ENCODE measurements at places on chromosomes 16 and 17.
A peak's percentile ranks its signal among the peaks of the same experiment; 100 is the strongest.

DNA sequence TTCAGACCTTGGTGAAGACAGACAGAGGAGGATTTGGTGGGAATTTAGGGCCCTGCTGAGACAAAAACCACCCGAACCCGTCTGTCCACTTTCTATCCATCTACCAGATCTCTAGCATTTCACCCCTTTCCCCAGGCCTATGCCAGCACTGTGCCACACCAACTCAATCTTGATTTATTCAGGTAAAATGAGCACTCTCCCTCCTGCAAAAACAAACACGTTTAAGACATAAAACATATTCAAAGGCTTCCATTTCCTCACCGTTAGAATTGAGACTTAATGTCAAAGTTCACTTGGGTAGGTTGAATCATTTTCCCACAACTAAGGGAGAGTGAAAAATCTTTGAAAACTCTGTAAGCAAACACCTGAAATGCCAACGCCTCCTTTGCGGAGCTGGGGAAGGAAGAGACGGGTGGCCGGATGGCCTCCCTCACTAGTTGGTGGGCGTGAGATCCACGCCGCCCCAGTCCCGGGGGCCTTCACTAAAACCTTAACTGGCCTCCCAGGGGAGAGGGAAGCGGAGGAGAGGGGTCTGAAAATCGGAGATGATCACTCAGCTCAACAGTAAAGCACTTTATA, 862 bp downstream of the DCAKD start:
- no peak for DNase-seq

DNA sequence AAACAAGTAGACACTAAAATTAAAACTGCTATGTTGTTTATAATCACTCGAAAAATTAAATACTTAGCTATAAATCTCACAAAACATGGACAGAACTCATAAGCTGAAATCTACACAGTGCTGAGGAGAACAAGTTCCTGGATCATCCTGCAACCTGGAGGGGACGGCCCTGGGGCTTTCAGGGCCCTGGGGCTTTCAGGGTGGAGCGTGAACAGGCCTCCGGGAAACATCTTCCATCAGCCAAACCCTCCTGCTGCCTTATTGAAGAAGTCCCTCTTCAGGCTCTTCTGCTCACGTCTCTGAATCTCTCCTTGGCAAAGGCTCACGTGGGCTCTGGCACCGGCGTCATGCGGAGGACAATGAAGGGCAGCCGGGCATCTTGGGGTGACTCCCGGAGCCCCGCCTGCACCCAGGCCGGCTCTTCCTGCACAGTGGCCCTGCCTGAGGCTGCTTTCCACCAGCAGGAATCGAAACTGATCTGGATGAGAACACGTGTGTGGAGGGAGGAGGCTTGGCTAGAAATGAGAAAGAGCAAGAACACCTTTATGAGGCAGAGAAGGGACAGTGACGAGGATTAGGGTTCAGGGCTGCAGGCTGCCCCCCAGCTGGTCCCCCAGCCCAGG, 127.3 kb downstream of the CDRT15L2 start:
- DNase-seq: no peak

GRCh38 chr17:71740866-71741265, 380.0 kb upstream of the SOX9 start:
- no peak for DNase-seq

GRCh38 chr17:65723431-65724151, 162.1 kb upstream of the AXIN2 start:
- no peak for DNase-seq

DNA sequence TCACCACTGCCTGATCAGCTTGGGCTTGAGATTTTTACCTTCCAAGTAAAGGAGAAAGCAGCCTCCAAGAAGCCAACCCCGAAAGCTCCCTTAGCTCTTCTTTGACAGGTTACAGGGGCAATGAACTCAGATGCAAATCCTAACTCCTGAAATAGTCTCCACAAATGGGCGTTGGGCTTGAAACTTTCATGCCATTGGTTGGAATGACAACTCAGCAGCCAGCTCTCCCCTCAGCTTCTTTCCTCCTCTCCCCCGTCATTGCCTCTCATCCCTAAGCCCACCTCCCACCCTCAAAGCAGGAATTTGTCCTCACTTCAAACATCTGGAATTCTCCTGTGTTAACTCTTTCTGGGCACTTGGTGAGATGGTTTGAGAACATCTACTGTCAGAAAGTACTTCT, at the start of gene TAT:
TAT (minus strand) TSS at position 122 of the 400 bp plus-strand sequence. CDS start 677 bp downstream, outside the sequence.
- no peak for DNase-seq

DNA sequence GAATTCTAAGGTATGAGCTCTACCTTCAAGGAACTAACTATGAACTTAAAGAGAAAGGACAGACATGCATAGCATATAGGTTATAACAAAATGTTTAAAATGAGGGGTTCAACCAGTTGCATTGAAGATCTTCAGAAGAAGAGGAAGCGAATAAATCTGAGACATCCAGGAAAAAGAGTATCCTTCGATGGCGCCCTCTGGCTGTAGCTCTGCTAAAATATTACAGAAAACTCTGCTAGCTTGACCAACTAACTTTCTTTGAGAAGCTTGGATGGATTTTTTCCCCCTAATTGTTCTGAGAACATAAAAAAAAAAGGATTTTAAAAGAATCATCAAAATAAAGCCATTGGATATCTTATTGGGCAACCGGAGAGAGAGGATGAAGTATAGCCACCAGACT, 659.9 kb upstream of the SOX9 start:
- no peak for DNase-seq

- no peak for DNase-seq
Measured at GRCh38 chr16:63890081-63890480, 1231.8 kb downstream of the CDH11 start.

DNA sequence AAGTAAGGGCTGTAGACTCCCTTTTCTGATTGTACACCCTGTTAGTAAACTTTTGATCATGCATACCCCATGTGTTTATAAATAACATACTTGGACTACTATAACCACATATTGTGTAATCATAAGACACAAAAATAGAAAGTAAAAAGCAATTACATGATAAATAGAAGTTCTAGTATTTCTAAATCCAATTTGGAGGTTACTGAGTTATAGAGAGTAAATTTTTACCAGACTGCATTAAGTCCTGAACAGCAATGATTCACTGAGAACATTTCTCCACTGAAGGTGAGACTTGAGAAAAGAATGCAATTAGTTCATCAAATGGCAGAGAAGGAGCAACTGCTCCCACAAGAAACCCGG, 7.7 kb upstream of the TBKBP1 start:
- no peak for DNase-seq

GRCh38 chr16:68251832-68252231, 6.7 kb downstream of the PLA2G15 start:
- no peak for DNase-seq

- DNase-seq: no peak
Measured at GRCh38 chr16:57091200-57091974, 996 bp upstream of the CPNE2 start.

- no peak for DNase-seq
Measured at GRCh38 chr17:38628441-38628840, 22.7 kb upstream of the SRCIN1 start.

DNA sequence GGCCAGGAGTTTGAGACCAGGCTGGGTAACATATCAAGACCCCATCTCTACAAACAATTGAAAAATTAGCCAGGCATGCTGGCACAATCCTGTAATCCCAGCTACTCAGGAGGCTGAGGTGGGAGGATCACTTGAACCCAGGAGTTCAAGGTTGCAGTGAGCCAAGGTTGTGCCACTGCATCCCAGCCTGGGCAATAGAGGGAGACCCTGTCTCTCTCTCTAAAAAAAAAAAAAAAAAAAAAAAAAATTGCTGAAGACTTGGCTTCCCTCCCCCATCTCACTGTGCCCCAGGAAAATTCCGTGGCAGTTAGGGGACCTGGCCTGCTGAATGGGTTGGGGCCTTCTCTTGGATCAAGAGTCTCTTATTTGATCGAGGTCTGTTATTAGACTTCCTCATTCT, at the start of gene ODF4:
ODF4 (plus strand) TSS at position 301 of the 400 bp plus-strand sequence. CDS start 212 bp downstream, outside the sequence.
- no peak for DNase-seq

DNA sequence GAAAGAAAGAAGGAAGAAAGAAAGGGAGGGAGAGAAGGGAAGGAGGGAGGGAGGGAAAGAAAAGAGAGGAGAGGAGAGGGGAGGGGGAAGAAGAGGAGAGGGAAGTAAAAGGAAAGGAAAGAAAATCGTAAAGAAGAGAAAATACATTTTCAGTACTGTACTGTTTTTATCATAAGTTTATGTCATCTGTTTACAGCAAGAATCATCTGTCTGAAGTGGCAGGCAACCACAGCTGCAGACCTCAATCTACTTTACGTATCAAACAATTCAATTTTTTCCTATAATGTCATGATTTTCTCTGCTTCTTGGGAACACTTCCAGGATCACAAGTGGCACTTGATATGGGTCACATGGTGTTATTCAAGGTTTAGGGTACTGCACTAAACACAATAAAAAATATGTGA, 58.3 kb downstream of the USP32 start:
- DNase-seq: peak; percentile 14

GRCh38 chr17:81056312-81056711, 21.4 kb downstream of the BAIAP2 start:
- DNase-seq: no peak

DNA sequence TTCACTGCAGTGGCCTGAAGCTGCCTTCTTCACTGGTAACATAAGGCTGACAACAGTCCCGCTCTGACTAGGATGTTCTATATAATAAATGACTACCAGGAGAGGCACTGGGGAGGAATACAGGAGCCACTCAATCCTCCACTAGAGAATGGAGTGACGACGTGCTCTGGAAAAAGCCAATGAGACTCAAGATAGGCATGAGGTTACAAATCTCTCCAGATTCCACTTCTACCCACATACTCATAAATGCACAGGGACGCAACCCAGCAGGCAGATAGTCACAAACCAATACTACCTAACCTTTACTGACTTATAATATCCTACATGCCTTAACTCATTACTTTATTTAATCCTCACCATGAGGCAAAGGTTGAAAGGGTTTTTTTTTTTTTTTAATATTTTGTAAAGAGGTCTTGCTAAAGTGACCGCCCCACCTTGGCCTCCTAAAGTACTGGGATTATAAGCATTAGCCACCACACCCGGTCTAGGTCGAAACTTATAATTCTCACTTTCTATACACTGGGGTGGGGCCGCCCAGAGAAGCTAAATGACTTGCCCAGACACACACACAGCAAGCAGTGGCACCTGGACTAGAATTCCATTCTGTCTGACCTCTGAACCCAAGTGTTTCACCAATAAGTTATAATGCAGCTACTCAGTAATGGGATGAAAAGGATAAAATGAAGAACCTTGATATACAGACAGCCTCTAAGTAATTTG, 33.7 kb downstream of the TOM1L2 start:
- no peak for DNase-seq

GRCh38 chr17:72255481-72255880, 134.7 kb downstream of the SOX9 start:
- no peak for DNase-seq

DNA sequence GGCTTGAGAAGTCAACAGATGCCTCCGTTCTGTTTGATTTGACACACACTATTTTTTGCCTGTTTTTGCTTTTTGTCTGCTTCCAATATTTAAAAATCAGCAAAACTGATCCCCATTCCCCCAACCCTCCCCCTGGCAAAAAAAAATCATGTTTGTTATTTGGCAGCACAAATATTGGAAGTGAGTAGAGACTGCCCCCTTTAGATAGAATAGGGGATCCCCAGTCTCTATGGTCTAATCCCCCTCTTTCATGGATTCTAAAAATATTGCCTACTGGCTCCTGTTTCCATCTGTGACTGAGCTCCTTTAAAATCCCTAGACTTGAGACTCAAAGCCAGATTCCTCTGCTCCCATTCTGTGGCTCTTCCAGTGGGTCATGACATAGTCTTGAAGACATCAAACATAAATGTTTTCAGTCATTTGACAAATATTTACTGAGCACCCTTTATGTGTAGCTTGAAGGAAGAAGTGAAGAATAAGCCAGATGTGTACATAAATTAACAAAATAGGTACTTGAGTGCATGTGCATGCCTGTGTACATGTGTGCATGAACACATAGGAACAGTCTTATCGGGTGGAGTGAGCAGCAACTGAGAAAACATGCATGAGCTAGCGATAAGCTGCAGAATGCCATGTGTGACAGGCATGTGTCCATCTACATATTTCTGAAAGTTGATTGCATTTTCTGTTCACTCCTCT, 101.2 kb downstream of the SALL1 start:
- DNase-seq: no peak

- DNase-seq: no peak
Measured at GRCh38 chr17:3712811-3713463, 10.8 kb upstream of the HASPIN start.

- DNase-seq: no peak
Measured at GRCh38 chr17:14091367-14091766, 22.1 kb downstream of the COX10 start.

Measured in NCI-H2107 (cell line).